Upper lobe of right lung (tissue), 1 donor: ENCODE measurements at places on chromosomes 6 and 20. TPM values are rescaled to one million over a fixed set of nuclear protein-coding genes. Genes with fewer than 3 reads are reported as not detected.

GRCh38 chr6:18406955-18407749 lies 20.0 kb downstream of the RNF144B start:
- no peaks in the 10 kb centered on the region for H3K4me1 ChIP-seq
- peaks cover 23% of the 10 kb centered on the region for H3K36me3 ChIP-seq
- H3K4me3 ChIP-seq = no peak overlapping the region
- H3K27ac ChIP-seq = no peak overlapping the region
- H3K27me3 ChIP-seq = no peaks in the 10 kb centered on the region

- H3K36me3 ChIP-seq = no peaks in the 10 kb centered on the region
- peak; percentile 23 for DNase-seq
- H3K4me1 ChIP-seq = peaks cover 12% of the 10 kb centered on the region
- no peaks in the 10 kb centered on the region for H3K27me3 ChIP-seq
- H3K4me3 ChIP-seq = no peak overlapping the region
Measured at GRCh38 chr6:157991067-157991432, 9.4 kb downstream of the SYNJ2 start.

GRCh38 chr20:16472045-16472872 lies 101.0 kb downstream of the KIF16B start:
- H3K4me1 ChIP-seq = peaks cover 8% of the 10 kb centered on the region
- no peak for DNase-seq
- H3K36me3 ChIP-seq = no peaks in the 10 kb centered on the region
- no peak overlapping the region for H3K27ac ChIP-seq
- no peak overlapping the region for H3K4me3 ChIP-seq
- H3K27me3 ChIP-seq = no peaks in the 10 kb centered on the region

DNA sequence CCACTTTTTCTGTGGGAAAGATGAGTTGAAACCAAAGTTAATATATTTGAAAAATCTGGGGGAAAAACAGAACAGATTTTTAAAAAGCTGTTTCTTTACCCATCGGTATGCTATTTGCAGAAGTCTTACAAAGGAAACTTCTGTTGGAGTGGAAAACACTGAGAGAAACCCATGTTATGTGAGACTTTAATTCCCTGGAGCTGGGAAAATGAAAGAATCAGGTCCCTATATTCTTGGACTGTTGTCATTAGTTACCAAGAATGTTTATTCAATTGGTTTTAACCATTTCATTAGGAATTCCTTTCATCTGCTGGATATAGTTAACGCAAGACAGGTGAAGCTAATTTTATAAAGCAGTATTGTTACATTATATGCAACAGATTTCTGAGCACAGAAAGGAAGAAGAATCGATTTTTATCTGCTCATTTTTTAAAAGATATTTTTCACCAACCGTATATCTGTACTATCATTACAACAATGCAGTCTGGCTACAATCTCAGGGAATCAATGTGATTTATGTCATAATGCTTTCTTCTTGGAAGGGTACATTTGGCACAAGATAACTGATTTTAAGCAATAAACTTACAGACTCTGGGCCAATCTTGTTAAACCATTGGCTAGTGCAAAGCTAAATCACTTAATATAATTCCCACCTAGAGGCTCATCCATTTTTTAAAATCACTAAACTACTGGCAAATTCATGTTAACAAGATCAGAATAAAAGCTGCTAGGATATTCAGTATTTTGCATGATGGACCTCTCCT lies 170.0 kb downstream of the MOXD1 start:
- H3K36me3 ChIP-seq = no peaks in the 10 kb centered on the region
- DNase-seq = no peak
- H3K27me3 ChIP-seq = no peaks in the 10 kb centered on the region

GRCh38 chr6:40822619-40823018 lies 216.4 kb downstream of the UNC5CL start:
- H3K4me1 ChIP-seq = no peaks in the 10 kb centered on the region
- no peaks in the 10 kb centered on the region for H3K36me3 ChIP-seq
- no peak overlapping the region for H3K27ac ChIP-seq
- DNase-seq = no peak

GRCh38 chr20:20743511-20744169 lies 31.2 kb upstream of the RALGAPA2 start:
- H3K27me3 ChIP-seq = no peaks in the 10 kb centered on the region
- H3K4me3 ChIP-seq = no peak overlapping the region
- no peaks in the 10 kb centered on the region for H3K36me3 ChIP-seq
- peak overlapping the region; percentile 86 for H3K27ac ChIP-seq

GRCh38 chr6:30725713-30726505 lies 5.8 kb downstream of the TUBB start:
- H3K27ac ChIP-seq = no peak overlapping the region
- H3K4me3 ChIP-seq = no peak overlapping the region
- no peak for DNase-seq
- no peaks in the 10 kb centered on the region for H3K27me3 ChIP-seq
- peaks cover 87% of the 10 kb centered on the region for H3K36me3 ChIP-seq

DNA sequence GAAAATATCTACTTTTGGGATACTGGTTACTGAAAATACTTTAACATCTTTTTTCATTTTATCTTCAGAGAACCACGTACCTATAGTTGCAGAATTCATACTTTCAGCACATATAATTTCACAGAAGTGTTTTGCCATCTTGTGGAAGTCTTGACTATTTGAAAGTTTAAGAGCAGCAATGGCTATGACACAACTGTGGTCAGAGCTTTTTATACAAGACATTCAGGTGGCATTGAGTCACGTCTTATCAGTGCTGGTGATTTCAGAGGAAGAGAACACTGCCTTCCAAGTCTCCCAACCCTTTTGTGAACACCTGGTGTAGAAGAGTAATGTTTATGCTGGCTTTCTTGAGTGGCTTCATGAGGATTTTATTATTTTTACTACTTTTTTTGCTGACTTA lies 171.6 kb downstream of the ARID1B start:
- no peak for DNase-seq
- peaks cover 13% of the 10 kb centered on the region for H3K4me1 ChIP-seq
- H3K27me3 ChIP-seq = no peaks in the 10 kb centered on the region
- H3K36me3 ChIP-seq = no peaks in the 10 kb centered on the region
- no peak overlapping the region for H3K4me3 ChIP-seq

NQO2 gene
- total RNA-seq = 20.6 TPM

- no peaks in the 10 kb centered on the region for H3K27me3 ChIP-seq
- no peak overlapping the region for H3K27ac ChIP-seq
- no peak overlapping the region for H3K4me3 ChIP-seq
- H3K36me3 ChIP-seq = no peaks in the 10 kb centered on the region
- H3K4me1 ChIP-seq = no peaks in the 10 kb centered on the region
Measured at GRCh38 chr6:160312900-160313299, 35.3 kb upstream of the SLC22A3 start.

SLC26A8 gene
- 0.52 TPM for total RNA-seq

PTPRT gene
- total RNA-seq = 0.46 TPM

DNA sequence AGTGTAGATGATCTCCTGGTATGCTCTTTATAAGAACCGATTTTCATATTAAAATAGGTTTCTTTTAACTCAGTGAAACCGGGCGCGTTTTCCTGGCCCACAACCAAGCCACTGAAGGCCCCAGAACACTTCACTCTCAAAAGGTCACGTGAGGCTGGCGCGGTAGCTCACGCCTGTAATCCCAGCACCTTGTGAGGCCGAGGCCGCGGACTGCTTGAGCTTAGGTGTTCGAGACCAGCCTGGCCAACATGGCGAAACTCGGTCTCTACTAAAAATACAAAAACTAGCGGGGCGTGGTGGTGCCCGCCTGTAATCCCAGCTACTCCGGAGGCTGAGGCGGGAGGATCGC lies 402 bp upstream of the TAF8 start:
- H3K27ac ChIP-seq = peak overlapping the region; percentile 96
- H3K36me3 ChIP-seq = peaks cover 32% of the 10 kb centered on the region
- peaks cover 58% of the 10 kb centered on the region for H3K4me1 ChIP-seq
- peak overlapping the region; percentile 87 for H3K4me3 ChIP-seq
- H3K27me3 ChIP-seq = no peaks in the 10 kb centered on the region

EYS gene
- not detected for total RNA-seq

ZSCAN12 gene
- total RNA-seq = 5.6 TPM

GRCh38 chr6:35448191-35448590 lies 3.9 kb upstream of the FANCE start:
- H3K27me3 ChIP-seq = no peaks in the 10 kb centered on the region
- H3K36me3 ChIP-seq = no peaks in the 10 kb centered on the region
- H3K4me1 ChIP-seq = peaks cover 8% of the 10 kb centered on the region
- H3K4me3 ChIP-seq = no peak overlapping the region

KCNK5 gene
- total RNA-seq = 10.0 TPM

- H3K4me3 ChIP-seq = no peak overlapping the region
- no peak for DNase-seq
- H3K4me1 ChIP-seq = no peaks in the 10 kb centered on the region
- H3K36me3 ChIP-seq = no peaks in the 10 kb centered on the region
Measured at GRCh38 chr6:165686596-165687365, 23.7 kb upstream of the PDE10A start.

GRCh38 chr6:3286641-3287171 lies 28.0 kb downstream of the PSMG4 start:
- peaks cover 8% of the 10 kb centered on the region for H3K36me3 ChIP-seq
- H3K4me1 ChIP-seq = peaks cover 12% of the 10 kb centered on the region
- H3K27me3 ChIP-seq = no peaks in the 10 kb centered on the region
- no peak overlapping the region for H3K27ac ChIP-seq
- DNase-seq = no peak
- H3K4me3 ChIP-seq = no peak overlapping the region

- no peaks in the 10 kb centered on the region for H3K36me3 ChIP-seq
- no peaks in the 10 kb centered on the region for H3K4me1 ChIP-seq
- H3K4me3 ChIP-seq = no peak overlapping the region
- no peak overlapping the region for H3K27ac ChIP-seq
- H3K27me3 ChIP-seq = no peaks in the 10 kb centered on the region
Measured at GRCh38 chr6:168866534-168866933, 387.1 kb downstream of the THBS2 start.

- no peaks in the 10 kb centered on the region for H3K4me1 ChIP-seq
- H3K4me3 ChIP-seq = no peak overlapping the region
- peaks cover 6% of the 10 kb centered on the region for H3K27me3 ChIP-seq
- DNase-seq = no peak
- H3K36me3 ChIP-seq = no peaks in the 10 kb centered on the region
Measured at GRCh38 chr6:14068133-14068532, 49.4 kb upstream of the CD83 start.

DNA sequence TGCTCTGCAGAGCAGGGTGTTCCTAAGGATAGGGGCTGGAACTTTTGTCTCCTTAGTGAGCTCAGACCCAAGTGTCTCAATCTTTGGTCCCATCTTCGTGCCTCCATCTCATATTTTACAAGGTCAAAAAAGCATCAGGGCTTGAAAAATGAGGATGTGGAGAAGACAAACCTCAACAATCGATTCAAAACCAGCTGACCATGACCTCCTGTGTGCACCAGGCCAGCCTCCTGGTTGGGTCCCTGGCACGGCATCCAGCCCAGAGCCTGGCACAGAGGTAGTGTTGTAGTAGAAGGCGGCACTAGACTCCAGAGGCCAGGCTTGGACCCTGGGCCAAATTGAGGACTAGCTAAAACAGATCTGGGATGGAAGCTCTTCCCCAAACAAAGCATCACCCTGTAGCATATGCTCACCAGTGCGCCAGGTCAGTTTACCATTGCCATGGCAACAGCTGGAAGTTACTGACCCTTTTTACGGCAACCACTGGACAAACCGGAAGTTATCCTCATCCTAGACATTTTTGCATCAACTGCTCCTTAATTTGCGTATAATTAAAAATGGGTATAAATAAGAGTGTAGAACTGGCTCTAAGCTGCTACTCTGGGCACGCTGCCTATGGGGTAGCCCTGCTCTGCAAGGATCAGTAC lies 69.3 kb upstream of the BLCAP start:
- no peak overlapping the region for H3K4me3 ChIP-seq
- no peaks in the 10 kb centered on the region for H3K4me1 ChIP-seq
- H3K36me3 ChIP-seq = no peaks in the 10 kb centered on the region
- no peak overlapping the region for H3K27ac ChIP-seq

- no peak overlapping the region for H3K27ac ChIP-seq
- no peak for DNase-seq
- no peaks in the 10 kb centered on the region for H3K27me3 ChIP-seq
- H3K36me3 ChIP-seq = peaks cover 36% of the 10 kb centered on the region
- no peaks in the 10 kb centered on the region for H3K4me1 ChIP-seq
Measured at GRCh38 chr6:106569428-106569827, 59.9 kb downstream of the RTN4IP1 start.

DNA sequence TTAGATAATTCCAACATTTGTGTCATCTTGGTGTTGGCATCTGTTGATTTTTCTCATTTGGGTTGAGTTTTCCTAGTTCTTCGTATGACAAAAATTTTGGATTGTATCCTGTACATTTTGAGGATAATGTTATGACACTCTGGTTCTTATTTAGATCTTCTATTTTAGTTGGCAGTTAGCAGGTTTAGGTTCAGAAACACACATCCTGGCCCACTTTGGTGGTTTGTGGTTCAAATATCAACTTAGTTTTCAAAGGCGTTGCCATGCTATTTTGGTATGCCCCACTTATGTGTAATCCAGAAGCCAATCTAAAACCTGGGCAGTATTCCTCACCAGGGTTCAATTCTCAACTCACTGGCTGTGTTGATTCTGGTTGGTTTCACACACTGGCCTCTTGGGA lies 68.2 kb downstream of the NOX3 start:
- H3K36me3 ChIP-seq = no peaks in the 10 kb centered on the region
- no peak overlapping the region for H3K27ac ChIP-seq
- H3K27me3 ChIP-seq = no peaks in the 10 kb centered on the region
- H3K4me3 ChIP-seq = no peak overlapping the region

HEY2 gene
- total RNA-seq = 2.2 TPM

CEP162 gene
- 11.0 TPM for total RNA-seq

DNA sequence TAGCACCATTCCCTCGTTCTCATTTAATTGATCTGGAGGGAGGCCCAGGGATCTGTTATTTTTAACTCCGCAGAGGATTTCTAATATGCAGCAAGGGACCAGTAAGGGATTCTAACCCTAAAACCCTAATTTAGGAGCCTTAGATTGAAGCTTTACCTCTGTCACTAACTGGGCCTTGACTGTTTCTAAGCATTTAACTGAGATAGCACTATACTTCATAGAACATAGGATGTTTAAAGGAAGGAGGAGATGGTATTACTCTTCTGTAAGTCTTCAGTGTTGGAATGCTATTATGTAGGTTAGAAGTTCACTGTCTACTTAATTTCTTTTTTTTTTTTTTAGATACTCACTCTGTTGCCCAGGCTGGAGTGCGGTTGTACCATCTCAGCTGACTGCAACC lies 242.5 kb downstream of the ZFAND3 start:
- H3K27ac ChIP-seq = no peak overlapping the region
- H3K4me3 ChIP-seq = no peak overlapping the region
- no peaks in the 10 kb centered on the region for H3K4me1 ChIP-seq

- H3K36me3 ChIP-seq = no peaks in the 10 kb centered on the region
- no peak overlapping the region for H3K4me3 ChIP-seq
- H3K4me1 ChIP-seq = peaks cover 20% of the 10 kb centered on the region
- H3K27me3 ChIP-seq = no peaks in the 10 kb centered on the region
- no peak for DNase-seq
Measured at GRCh38 chr6:81767163-81767891, 14.8 kb upstream of the TENT5A start.

EEF1A2 gene
- total RNA-seq = 0.67 TPM

- H3K27me3 ChIP-seq = no peaks in the 10 kb centered on the region
- H3K27ac ChIP-seq = peak overlapping the region; percentile 78
- DNase-seq = no peak
- H3K4me1 ChIP-seq = peaks cover 70% of the 10 kb centered on the region
Measured at GRCh38 chr6:166619912-166620311, 7.1 kb downstream of the RPS6KA2 start.

PSMB9 gene
- 47.2 TPM for total RNA-seq

KIF25 gene
- total RNA-seq = 0.96 TPM
